Activated T-helper 2 cell treated with anti-CD3 and anti-CD28 coated beads, Interferon-gamma antibody, Interleukin-2, Interleukin-4, amounts not matched to agents 10 μg/mL and 5 μg/mL and 100 μg/mL, durations not matched to agents 14 hours and 24 hours and 36 hours (primary cell): ENCODE measurements at places on chromosomes 2 and 18.

GRCh38 chr2:177165721-177166711, 46.6 kb upstream of the HNRNPA3 start:
- DNase-seq = no peak

DNA sequence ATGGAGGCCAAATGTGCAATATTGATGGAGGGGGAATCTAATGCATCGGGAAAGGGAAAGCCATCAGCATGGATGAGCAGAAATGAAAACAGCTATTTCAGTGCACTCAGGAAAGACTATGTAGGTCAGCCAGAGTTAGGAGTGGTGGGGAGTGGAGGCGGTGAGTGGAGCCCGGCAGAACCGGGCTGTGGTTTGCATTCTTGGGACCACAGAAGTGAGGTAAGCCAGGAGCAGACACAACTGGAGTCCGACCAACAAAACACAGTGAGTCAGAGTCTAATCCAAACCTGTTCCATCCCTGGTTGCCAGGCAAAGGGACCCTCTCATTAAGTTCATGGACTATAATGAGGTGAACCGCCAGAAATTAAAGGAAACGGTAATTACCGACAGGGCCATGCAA, 61.1 kb upstream of the RAB12 start:
- DNase-seq = no peak

DNA sequence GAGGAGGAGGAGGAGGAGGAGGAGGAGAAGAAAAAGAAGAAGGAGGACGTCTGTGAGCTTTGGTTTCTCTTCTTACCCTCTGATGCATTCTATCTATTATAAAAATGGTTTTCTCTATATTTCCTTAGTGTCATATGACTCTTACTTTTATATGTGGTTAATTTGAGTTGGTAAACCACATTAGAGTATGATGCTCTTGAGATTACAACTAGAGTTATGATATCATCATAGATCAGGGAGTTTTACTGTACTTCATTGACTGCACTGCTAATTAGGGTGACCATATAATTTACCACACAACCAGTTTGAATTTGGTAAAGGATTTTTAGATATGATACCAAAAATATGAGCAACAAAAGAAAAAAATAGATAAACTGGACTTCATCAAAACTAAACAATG, 166.4 kb downstream of the ZNF385B start:
- DNase-seq = no peak

GRCh38 chr18:55240978-55241377, 281.7 kb upstream of the CCDC68 start:
- no peak for DNase-seq

GRCh38 chr2:8677646-8678592, 3.9 kb upstream of the ID2 start:
- no peak for DNase-seq
